GM06990 (cell line): ENCODE measurements at places on chromosomes 6 and 20.

GRCh38 chr6:19382676-19383075 is 454.5 kb upstream of the ID4 start:
- no peak for DNase-seq

DNA sequence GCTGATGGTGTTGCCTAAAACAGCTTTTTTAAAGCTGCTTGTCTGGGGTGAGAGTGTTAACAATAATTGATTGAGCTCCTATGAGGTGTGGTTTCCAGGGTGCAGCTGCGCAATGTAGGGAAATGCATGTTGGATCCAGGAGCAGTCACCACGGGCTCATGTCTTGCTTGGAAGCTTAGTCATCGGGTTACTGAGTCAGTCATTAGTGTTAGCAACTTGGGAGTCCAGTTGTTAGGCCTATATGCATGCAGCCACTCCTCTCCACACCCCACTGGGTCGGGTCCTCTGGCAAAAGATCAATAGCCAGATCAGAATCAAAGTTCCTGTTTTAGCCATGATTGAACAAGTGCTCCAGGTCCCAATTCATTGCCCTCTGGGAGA is 271.7 kb upstream of the CHD6 start:
- DNase-seq = no peak

GRCh38 chr6:148263010-148263409 is 79.6 kb upstream of the SASH1 start:
- DNase-seq = no peak

DNA sequence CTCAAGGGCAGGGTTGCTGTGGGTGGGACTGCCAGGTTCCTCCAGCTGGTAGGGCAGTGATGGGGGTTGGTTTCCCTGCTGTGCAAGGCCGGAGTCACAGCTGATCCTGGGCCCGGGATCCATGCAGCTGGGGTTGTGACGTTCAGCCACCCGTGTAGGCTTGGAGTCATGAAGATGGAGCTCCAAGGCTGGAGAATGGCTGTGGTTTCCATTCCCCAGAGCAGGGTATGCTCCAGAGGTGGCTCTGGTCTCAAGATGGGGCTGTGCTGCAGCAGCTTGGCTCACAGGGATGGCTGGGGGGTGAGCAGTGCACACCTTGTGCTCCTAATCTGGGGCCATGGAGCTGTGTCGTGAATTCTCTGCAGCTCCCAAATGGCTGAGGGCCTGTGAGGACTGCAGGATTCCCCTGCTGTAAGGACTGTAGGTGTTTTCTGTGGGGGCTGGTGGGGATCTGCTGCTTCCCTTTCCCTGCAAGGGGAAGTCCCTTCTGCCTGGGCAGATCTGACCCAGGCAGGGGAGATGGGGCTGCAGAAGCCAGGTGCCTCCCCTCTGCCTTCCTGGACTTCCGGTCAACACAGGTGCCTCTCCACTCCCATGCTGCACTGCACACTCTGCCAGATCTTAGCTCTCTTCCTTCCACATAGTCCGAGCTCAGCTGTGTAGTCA is 15.9 kb downstream of the KIF25 start:
- DNase-seq = no peak

GRCh38 chr6:63529498-63529897 is 42.8 kb upstream of the LOC128125822 start:
- DNase-seq = peak; percentile 23

- DNase-seq = no peak
Measured at GRCh38 chr6:114569669-114570068, 226.8 kb upstream of the HS3ST5 start.

DNA sequence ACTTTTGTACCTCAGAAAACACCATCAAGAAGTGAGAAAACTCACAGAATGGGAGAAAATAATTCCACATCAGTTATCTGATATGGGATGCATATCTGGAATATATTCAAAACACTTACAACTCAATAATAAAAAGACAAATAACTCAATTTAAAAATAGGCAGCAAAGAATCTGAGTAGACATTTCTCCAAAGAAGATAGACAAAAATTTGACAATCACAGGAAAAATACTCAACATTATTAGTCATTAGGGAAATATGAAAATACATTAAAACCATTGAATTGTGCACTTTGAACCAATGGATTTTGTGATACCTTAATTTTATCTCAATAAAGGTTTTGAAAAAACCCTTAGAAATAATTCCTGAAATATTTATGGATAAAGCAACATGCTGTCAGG is 36.9 kb upstream of the STMND1 start:
- no peak for DNase-seq

DNA sequence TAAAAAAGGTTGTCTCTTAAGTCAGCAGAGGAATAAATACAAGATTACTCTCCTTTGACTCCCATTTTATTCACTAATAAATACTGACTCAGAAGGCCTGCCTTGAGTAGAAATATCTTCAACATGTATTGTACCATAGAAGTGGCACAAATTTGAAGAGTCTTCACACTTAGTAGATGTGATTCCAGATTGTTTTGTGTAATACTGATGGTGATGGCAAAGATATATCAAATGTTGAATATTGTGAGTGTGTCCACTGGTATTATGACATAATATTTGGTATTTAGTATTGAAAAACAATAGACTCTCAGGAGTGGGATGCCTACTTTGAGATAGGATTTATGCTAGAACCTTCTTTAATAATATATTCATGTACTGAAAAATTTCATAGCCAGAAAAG is 7.0 kb downstream of the ADGRB3 start:
- no peak for DNase-seq

- no peak for DNase-seq
Measured at GRCh38 chr6:9507136-9507895, 907.6 kb downstream of the TFAP2A start.

DNA sequence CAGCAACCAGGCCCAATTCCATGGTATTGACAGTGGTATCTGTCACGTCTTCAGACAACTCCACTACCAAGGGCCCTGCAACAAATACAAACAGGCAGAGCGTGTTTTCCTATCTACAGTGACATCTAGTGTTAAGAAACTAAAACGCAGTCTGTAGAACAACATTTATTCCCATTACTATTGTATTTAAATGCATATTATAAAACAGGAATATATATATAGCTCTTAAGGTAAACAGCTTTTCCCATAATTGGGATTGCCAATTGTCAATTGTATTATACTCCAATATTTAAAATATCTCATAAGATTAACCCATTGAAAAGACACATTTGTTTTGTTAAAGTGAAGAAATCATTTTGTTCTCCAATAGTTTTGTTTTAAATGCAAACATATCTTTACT is 97.2 kb downstream of the KIF16B start:
- DNase-seq = peak; percentile 3

- no peak for DNase-seq
Measured at GRCh38 chr20:51227744-51228143, 204.8 kb upstream of the KCNG1 start.

DNA sequence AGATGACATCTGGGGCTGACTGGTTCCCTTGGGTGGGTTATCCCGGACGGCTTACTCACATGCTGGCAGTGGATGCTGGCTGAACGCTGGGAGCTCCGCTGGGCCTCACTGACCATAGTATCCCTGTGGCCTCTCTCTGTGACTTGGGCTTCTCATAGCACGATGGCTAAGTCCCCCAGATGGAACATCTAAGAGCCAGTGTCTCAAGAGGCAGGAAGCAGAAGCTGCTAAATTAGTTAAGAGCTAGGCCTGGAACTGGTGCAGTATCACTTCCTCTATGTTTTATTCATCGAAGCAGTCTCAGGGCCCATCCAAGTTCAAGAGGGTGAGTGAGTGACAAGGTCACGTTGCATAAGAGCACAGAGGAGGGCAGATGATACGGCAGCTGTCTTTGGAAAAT is 116.5 kb upstream of the LAMP5 start:
- DNase-seq = peak; percentile 29

DNA sequence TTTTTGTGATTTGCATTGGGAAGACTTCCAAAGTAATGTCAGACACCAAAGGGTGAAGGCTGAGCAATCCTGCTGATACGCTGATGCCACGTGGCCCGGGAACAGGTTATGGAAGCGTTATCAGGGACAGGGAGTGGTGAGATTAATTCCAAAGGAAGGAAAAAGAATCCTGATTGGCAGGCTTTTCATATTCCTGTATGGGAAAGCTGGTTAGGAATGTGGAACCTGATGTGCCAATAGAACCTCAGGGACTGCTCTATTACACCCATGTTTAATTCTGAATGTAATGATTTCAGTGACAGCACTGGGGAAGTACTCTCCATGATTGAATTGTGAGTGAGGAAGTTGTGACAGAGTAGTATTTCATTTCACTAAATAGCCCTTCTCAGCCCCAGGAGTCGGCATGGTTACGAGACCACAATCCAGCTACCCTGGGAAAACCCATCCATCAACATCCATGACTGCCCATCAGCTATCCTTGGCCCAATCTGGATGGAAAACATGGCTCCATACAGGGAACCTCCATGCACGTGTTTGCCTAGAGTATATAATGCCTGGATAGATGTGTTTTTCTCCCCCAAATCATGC is 49.4 kb downstream of the F13A1 start:
- no peak for DNase-seq

DNA sequence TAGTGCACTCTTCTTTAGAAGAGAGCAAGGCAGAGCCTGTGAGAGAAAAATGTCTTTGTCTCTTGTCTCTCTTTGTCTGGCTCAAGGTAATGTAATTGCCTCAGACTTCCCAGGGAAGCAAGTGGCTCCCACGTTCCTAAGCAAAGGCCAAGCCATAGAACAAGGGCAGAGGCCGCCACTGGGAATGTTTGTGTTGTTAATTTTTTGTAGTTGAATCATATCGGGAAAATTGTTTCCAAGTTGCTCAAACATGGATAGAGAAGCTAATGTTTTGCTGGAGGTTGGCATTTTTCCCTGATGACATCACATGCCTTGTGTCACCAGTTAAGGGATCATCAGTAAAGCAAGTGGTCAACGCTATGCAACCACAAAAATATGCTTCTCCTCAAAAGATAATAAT is 211.5 kb upstream of the FOXA2 start:
- DNase-seq = no peak

GRCh38 chr20:49096203-49096730 is 50.2 kb downstream of the CSE1L start:
- DNase-seq = no peak

DNA sequence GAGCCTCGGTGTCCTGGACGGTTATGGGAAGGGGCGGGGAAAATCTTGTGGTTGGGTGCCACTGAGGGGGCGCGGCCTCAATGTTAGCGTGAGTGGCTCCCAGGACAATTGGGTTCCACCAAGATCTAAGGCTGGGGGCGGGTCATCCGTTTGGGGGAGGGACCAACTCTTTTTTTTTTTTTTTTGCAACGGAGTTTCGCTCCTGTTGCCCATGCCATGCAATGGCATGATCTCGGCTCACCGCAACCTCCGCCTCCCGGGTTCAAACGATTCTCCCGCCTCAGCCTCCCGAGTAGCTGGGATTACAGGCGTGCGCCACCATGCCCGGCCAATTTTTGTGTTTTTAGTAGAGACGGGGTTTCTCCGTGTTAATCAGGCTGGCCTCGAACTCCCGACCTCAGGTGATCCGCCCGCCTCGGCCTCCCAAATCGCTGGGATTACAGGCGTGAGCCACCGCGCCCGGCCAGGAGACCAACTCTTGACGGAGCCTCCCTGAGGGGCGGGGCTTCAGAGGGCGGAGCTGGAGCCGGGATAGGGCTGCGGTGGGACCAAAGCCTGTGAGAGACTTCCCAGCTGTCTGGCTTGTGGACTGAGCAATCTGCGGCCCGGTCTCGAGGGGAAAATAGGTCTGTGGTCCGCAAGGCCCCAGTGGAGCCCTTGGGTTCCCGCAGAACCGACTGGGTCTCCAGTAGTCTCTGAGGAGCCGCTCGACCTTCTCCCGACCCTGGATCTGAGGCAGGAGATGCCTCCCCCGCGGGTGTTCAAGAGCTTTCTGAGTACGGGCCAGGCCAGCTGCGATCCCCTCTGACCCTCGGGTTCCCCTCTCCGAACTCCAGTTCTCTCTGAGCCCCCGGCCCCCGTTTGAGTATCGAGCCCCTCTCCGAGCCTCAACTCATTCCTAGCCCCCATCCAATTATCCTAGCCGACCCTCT is 1.1 kb downstream of the SPAG4 start:
- peak; percentile 78 for DNase-seq

- DNase-seq = no peak
Measured at GRCh38 chr6:48535582-48536009, 424.6 kb upstream of the PTCHD4 start.

GRCh38 chr6:166268431-166268830 is 39.8 kb downstream of the PRR18 start:
- DNase-seq = no peak

DNA sequence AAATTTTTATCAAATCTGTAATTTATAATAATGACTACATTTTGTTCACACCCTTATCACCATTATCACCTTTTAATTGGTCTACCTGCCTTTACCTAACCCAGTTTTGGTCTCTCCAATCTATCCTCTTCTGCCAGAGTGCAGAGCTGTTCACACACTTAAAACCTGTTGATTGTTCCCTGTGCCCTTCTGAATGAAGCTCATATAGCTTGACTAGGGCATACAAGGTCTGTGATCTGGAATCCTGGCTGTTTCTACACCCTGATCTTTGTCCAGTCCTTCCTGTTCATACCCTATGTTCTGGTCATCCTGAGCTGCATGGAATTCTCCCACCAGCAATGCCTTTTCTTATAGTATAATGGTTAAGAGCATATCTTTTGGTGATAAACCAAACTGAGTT is 28.9 kb upstream of the SUMO4 start:
- no peak for DNase-seq

GRCh38 chr6:132494954-132495353 is 18.0 kb downstream of the STX7 start:
- peak; percentile 35 for DNase-seq

GRCh38 chr20:15415908-15416307 is 1078.5 kb upstream of the FLRT3 start:
- no peak for DNase-seq

DNA sequence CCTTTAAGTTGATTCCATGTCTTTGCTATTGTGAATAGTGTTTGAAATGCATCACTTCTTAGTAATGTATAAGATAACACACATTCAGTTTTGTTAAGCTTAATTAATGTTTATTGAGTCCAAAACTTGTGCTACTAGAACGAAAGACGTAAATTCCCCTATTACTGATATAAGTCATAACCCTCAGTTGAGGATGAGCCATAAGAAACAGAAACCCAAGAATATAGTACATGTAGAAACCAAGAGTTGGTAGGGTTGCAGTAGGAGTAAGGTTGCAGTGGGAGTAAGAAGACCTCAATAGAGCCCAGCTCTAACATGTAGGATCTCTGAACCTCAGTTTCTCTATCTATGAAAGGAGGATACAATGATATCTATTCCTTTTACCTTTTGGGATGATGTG is 19.3 kb downstream of the CITED2 start:
- no peak for DNase-seq

GRCh38 chr6:20709451-20709850 is 175.2 kb downstream of the CDKAL1 start:
- DNase-seq = no peak

DNA sequence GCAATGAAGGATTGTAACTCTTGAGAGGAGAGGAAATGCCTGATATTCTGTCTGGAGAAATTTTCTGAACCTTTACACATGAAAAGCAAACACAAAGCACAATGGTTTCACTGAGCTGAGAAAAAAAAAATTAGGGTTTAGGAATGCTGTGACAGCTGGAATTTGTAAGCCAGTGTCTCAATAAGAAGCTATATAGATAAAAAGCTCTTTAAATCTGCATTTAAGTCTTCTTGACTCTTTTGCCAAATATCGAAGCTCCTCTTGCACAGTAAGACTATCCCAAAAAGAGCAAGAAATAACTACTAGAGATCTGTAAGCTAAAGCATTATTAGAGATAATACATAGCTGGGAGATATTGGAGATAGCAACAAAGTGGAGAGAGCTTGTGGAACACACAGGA is 1334.0 kb upstream of the CITED2 start:
- no peak for DNase-seq
